ENCODE measurements at places on chromosomes 3 and 15. TPM values are rescaled to one million over a fixed set of nuclear protein-coding genes. Genes with fewer than 3 reads are reported as not detected.

The GHSR gene
- total RNA-seq = not detected

The EEF1AKMT4 gene
- 18.5 TPM for total RNA-seq

The GOLGA8T gene
- 0.06 TPM for total RNA-seq

The AHSG gene
- total RNA-seq = 0.32 TPM

The NANOGP8 gene
- not detected for total RNA-seq

The NISCH gene
- total RNA-seq = 19.1 TPM

The ZNF501 gene
- not detected for total RNA-seq

The RNU5B-1 gene
- not detected for total RNA-seq

The CTXN2 gene
- total RNA-seq = not detected

The EPHA6 gene
- total RNA-seq = 0.10 TPM

The BTD gene
- total RNA-seq = 12.1 TPM

The ALDH1A3 gene
- 0.39 TPM for total RNA-seq

The TMEM158 gene
- 248 TPM for total RNA-seq

DNA sequence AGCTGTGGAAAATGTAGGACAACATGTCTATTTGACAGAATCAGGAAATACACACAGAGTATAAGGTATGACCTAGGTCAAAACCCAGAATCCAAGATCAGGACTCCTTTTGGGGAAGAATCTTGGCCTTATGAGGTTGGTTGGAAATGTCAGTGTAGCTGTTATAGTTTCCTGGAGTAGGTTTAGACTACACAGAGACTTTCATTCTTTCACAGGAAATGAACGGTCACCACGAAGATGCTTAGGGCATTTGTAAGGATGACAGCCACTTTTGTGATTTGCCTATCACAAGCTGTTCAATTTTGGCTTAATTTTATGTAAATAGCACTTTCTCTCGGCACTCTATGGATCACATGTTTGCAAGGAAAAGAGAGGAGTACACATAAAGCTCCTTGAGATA, 18.6 kb upstream of the ZBTB20 start:
- DNase-seq = peak; percentile 47

DNA sequence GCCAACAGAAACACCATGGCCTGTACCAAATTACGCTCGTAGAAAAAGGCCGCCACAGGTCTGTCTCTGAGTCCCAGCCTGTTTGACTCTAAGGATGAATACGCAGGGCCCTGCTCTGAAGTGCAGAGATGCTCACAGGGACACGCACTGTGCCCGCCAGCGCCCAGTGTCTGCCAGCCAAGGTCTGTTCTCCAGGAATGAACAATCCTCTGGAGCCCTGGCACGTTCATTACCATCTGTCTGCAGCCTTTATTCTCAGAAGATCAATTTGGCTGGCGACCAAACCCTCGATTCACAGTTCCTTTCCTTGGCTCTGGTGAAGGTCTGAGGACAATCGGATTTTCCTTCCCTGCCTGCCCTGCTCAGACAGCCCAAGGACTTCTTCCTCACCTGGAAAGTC, 66.3 kb downstream of the NIPA2 start:
- no peak for DNase-seq

- no peak for DNase-seq
Measured at GRCh38 chr3:29829340-29829739, 548.5 kb downstream of the RBMS3 start.

GRCh38 chr3:9768141-9768775, 1.5 kb downstream of the CAMK1 start:
- DNase-seq = no peak

DNA sequence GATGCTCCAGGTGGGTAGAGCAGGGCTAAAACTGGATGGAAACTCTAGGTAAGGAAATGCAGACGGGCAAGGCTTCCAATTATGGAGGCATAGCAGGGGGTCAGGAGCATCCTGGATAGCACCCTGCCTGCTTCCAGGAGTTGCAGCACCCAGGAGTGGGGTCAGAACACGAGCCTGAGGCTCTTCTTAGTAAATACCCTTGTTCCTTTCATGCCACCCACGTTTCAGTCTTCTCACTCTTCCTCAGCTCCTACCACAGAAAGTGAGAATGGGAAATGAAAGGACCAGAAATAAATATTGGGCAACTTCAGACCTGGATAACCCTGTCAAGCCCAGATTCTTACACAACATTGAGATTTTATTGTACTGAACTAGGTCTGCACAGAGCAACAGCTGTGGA, 16.4 kb downstream of the CCR1 start:
- no peak for DNase-seq

GRCh38 chr15:75249726-75250125, 8.4 kb upstream of the GOLGA6C start:
- no peak for DNase-seq

- no peak for DNase-seq
Measured at GRCh38 chr3:16528106-16528505, 14.6 kb upstream of the RFTN1 start.

DNA sequence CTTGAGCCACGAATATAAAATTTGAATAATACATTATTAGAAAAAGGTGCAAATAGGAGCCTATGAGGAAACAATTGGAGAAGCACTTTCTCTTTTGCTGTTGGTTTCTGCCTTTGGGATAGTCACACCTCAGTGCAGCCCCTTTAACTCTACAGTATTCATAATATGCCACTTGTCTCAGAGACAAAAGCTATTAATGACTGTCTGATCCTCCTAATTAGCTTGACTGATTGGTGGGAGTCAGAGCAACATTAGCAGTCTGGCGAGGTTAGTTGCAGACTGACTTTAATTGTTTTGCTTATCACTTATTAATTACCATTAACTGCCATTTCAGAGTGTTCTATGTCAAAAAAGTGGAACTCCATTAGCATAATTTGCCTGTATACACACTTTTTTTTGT, 225.0 kb upstream of the ARHGEF26 start:
- no peak for DNase-seq

DNA sequence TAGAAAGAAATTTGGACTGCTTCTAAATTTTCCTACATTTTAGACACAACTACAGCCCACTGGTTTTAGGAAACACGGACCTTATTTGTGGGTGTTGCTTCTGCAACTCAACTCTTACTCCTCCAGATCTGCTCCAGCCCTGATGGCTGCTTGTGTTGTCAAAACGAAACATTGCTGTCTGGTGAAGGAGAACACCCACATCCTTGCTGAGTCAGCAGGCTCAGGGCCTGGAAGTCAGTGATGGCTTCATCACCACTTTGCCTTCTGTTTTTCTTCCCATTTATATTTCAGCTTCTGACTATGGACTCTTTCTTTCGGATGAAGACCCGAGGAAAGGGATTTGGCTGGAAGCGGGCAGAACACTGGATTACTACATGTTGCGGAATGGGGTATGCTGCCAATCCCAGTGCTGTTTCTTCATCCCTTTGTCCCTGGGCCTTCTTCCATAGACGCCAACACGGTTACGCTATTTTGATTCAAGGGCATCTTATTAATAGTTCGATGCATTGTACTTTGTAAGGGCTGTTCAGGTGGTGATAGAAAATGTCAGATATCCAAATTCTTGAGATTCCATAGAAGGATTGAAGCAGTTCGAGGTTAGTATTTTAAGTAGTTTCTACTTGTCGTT, 392.6 kb upstream of the TPM1 start:
- peak; percentile 21 for DNase-seq

- DNase-seq = no peak
Measured at GRCh38 chr3:86379280-86379679, 611.7 kb downstream of the VGLL3 start.

DNA sequence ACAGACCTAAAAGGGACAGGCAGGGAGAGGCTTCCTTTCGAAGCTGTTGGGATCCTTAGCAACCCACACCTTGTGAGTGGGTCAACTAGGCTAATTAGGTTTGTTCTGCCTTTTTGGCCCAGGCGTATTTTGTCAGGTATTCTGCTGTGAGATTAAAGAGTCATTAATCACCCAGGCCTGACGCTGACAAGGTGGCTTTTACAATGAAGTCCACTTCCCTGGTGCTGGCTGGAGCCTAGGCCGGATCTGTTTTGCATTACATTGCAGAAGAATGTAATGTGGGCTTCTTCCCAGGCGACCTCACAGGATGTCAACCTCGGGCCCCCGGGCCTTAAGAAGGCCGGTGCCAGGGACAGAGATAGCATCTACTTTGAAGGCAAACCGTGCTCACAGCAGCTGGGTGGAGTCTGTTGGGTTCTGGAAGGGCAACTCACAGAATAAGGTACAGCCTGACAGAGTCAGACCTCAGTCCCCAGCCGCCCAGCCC, 76.9 kb downstream of the HES1 start:
- no peak for DNase-seq

DNA sequence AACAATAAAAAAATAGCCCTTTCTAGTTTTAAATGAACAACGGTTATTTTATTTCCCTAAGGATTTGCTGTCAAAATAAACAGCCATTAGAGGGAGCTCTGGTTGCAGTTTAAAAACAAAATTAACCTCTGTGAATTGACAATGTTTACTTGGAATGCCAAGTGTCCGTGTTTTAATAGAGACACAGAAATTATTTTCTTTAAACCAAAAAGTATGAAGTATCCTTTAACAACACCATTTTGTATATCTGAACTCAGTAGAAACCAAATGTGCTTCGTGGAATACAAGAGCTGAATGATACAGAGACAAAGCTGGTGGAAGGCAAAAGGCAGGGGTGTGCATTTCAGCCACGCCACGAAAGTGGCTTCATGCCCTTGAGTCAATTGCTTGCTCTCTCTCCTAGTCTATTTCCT, 74.4 kb downstream of the MOBP start:
- DNase-seq = no peak

DNA sequence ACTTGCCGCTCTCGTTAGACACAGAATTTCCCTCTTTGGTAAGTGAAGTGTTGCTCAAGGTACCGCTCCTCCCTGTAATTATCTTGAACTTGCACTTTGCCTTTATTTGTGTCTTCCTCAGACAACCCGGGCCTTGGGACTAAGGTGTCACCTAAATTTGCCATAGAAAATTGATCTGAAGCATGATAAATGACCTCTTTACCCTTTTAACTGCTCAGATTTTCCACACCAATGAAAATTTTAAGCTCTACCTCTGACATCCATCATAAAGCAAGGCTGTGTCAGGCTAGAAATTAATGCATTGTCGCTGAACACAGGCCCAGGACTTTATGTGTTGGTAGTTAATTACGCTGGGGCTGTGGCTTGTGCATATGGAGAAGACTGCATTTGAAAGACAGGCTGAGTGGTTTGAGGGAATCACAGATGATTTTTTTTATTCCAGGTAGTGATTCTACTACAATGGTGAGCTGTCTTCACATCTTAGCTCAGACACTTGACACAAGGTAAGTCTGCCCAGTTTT, 199.6 kb upstream of the CHRM5 start:
- DNase-seq = no peak

GRCh38 chr15:70714565-70714964, 48.8 kb downstream of the UACA start:
- DNase-seq = no peak

DNA sequence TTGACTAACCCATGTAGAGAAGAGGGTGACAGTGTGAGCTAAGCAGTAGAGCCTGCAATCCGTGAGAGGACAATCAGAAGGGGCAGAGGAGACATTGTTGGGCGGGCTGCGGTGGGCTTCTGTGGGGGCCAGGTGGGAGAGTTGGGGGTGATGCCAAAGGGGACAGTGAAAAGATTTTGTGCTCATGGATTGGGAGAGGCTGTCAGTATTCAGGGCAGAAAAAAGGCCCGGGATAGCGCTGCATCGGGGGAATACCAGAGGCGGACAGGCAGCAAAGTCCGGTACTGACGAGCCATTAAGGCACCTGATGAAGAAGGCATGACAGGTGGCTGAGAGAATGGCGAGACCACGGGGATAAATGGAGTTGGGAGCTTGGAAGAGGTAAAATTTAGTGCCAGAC, 1.3 kb upstream of the PXYLP1 start:
- DNase-seq = no peak
